ENCODE measurements at places on chromosomes 11 and 22. TPM values are rescaled to one million over a fixed set of nuclear protein-coding genes. Genes with fewer than 3 reads are reported as not detected.

DNA sequence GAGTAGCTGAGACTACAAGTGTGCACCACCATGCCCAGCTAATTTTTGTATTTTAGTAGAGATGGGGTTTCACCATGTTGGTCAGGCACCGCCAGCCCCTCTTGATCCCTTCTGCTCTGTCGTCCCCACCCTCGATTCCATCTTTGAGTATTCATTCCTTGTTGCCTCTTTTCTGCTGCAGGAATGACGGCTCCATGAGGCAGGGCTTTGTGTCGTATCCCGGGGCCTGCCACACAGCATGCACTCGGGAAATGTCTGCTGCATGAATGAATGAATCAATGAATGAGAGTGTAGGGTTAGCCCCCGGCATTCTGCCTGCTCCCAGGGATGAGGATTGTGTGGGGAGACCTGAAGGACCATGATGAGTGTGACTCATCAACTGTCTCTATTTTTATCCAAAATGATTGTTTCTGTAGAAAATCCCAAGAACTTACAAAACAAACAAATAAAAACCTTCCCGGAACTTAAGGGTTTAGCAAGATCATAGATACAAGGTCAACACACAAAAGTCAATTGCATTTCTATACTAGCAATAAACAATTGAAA lies 54.6 kb upstream of the SLC22A12 start:
- DNase-seq = no peak

- DNase-seq = no peak
Observed at GRCh38 chr11:24688981-24689380, 192.1 kb downstream of the LUZP2 start.

- no peak for DNase-seq
Observed at GRCh38 chr11:13141731-13142709, 132.9 kb downstream of the RASSF10 start.

DNA sequence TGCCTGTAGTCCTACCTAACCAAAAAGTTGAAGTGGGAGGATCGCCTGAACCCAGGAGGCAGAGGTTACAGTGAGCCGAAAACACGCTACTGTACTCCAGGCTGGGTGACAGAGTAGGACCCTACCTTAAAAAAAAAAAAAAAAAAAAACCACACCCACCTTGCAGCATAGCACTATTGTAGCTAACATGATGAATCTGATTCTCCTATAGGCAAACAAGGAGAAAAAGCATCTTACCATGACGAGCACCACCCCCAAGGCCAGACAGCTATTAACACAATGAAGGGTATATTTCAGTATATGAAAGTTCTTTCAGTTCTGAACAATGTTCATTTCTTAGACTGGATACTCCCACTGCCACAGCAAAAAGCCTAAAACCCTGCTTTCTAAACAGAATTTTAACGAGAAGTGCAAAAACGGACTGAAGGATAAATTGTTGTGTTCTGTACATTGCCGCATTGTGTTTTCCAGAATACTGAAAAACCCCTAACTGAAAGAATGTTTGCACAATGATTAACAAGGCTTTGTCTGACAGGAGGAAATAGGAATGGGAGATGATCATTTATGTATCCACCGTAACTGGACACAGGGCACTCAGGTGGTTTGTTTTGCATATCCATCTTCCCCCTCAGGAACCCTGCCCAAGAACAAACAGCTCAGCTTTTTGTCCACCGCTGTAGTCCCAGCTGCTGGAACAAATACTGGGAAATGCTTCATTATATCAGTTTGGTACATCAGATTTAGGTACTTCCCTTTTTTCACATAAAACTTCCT lies 8.9 kb downstream of the PISD start:
- DNase-seq = no peak

DNA sequence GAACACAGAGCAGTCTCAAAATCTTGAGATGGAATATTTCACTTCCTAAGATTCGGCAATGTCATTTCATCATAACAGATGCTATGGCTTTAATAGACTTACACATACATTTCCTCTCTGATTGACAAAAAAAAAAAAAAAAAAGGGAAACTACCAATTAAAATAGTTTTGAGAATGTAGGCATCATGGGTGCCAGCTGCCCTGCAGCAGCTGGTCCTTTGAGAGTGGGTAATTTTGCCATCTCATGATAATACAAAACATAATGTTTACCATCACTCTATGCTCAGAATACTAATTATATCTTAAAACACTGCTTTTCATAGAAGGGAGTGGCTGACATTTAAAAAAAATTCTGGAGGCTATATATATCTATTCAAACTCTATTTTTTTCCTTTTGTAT lies 775.6 kb upstream of the CCDC90B start:
- no peak for DNase-seq

GRCh38 chr22:49965091-49966040 lies 4.8 kb downstream of the PIM3 start:
- DNase-seq = no peak

- DNase-seq = no peak
Observed at GRCh38 chr11:32348502-32348901, 86.8 kb downstream of the WT1 start.

Gene MTFP1
- total RNA-seq = 109 TPM

All from activated naive CD8-positive, alpha-beta T cell treated with anti-CD3 and anti-CD28 coated beads for 36 hours (primary cell).